Fibroblast of upper back skin (primary cell): ENCODE measurements at places on chromosomes 7 and 10.

GRCh38 chr10:9709849-9710248 lies 1307.8 kb upstream of the CELF2 start:
- DNase-seq = peak; percentile 21

DNA sequence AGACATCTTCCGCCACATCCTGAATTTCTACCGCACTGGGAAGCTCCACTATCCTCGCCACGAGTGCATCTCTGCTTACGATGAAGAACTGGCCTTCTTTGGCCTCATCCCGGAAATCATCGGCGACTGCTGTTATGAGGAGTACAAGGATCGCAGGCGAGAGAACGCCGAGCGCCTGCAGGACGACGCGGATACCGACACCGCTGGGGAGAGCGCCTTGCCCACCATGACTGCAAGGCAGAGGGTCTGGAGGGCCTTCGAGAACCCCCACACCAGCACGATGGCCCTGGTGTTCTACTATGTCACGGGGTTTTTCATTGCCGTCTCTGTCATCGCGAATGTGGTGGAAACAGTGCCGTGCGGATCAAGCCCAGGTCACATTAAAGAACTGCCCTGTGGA lies 1.9 kb downstream of the KCND2 start:
- DNase-seq = no peak

DNA sequence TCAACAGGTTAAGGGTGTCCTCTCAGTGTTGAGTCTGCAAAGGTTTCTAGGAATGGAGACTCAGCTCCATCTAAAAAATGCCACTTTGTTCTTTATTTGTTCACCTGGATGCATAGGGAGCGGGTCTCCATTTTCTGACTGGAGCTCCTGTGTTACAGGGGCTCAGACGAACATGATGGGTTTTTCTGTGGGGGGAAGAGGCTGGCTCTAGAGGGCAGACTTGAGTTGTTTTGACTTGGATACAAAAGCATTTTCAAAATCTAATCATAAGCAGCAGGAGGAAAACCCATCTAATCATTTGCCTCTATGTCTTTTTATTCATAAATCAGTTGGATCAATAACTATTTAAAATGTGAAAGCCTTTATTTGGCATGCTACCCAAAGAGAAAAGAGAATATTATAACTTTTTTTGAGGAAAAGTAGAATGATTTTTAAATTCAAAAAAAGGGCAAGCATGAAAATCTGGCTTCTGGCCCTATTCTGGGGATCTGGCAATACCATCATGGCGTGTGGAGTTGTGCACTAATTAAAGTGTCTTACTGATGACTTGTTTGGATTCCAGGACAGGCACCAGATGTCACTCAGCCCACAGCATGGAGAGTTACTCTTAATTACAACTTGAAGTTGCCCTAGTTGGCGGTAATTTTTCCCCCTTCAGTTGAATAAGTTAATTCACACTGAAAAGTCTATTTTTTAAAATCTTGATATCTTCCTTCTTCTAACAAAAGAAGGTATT lies 594.9 kb downstream of the REEP3 start:
- peak; percentile 18 for DNase-seq

DNA sequence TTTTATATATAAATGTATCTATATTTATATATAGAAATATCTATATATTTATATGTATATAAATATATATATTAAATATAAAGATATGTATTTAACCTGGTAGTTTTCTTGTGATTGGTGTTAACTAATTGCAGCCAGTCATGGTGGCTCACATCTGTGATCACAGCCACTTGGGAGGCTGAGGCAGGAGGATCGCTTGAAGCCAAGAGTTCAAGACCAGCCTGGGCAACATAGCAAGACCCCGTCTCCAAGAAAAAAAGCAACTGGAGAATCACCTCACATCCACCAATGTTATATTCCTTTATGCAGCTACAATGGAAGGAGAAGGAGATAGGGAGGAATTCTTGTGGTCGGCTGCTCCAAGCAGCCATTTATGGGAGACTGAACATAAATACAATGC lies 224.9 kb downstream of the BAMBI start:
- no peak for DNase-seq

DNA sequence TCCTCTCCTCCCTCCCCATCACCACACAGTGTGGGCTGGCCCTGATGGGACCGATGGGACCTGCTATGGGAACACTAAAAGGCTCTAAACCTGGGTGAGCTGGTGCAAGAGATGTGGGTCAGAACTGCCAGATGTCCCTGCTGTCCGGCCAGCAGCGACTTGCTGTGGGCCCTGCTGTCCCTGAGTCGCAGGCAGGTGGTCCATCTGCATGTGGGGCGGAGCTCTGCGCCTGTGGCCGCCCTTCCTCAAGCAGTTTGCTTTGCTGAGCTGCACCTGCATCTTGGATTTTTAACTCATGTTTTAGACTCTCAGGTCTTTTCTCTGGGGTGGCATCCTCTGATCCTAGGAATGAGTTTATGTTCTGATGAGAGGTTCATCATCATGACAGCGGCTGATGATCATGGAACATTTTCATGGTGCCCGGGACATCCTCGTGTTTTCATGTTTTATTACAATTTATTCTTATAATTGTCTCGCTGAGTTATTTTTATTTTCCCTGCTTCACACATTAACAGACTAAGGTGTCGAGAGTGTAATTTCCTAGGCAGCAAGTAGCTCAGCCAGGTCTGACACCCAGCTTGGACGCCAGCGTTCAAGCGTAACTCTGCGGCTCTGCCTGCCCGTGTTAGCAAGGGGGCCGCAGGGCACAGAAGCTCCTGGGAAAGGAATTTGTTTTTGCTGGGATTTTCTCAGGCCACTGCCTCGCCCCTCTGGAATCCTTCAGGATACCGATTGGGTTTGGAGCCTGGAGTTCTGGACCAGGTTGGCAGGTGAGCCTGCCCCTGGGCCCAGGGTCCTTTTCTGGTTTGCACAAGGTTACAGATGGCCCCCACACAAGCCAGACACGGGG lies 615.2 kb upstream of the FOXK1 start:
- DNase-seq = no peak

DNA sequence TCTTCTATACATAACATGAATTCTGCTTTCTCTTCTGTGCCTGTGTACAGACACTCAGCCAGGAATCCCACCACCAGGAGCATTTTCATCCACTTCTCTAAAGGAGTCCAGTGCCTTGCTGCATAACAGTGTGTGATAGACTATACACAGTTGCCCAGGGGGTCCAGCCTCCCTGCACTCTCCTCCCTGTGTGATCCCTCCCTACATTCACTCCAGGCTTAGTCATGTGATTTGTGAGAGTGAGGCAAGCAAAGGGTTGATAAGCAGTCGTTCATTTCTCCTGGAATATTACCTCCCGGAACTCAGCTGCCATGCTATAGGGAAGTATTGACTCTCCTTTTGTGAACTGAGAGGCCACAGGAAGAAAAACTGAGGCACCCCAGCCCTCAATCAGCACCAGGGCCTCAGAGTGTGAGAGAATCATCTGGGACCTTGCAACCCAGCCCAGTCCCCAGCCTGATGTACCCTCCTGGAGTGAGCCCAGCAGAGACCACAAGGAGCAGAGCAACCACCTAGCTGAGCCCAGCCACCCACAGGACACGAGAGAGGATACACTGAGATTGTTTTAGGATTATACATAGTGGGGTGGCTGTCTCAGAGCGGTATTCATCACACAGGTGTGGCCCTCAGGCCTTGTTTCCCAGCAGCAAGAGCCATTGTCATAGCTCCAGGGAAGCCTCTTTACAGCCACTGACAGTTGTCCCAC lies 45.0 kb upstream of the EEPD1 start:
- no peak for DNase-seq

GRCh38 chr7:141928146-141928844 lies 12.1 kb downstream of the OR9A4 start:
- no peak for DNase-seq

DNA sequence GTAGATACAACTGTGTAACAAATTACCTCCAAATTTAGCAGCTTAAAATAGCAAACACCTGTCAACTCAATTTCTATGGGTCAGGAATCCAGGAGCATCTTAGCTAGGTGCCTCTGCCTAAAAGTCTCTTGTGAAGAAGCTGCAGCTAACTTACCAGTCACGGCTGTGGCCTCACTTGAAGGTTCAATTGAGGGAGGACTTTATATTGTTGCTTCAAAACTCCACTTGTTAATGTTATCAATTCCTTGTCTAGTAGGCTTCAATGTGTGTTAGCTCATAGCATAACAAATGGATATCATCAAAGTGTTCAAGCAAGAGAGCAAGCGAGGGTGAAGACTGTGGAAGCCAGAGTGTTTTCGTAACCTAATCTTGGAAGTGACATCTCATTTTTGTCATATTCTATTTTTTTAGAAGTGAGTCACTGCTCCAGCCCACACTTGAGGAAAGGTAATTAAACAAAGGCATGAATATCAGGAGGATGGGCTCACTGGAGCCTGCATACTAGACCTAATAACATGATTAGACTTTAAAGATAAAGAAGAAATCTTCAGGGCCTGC lies 172.9 kb downstream of the SPAG6 start:
- DNase-seq = no peak

DNA sequence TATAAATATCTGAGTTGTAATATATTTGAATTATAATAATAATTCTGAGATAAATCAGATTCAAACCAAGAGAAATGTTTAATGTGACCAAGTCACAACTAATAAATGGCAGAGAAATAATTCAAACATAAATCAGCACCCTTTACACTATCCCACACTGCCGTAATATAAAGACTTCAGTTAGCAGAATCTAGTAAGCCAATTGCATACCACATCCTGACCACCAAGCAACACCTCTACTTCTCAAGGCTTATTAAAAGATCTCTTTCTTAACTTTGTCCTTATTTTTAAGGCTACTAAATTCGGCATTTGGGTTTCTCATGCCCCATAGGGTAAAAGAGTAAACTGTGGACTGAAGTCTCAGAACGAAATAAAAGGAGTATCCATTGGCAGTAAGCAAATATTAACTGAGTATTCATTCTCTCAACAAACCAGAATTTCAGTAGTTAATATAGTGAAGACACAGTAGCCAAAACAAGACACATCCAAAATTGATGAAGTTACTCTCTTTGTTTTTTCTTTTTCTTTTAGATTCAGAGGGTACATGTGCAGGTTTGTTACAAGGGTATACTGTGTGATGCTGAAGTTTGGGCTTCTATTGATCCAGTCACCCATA lies 14.8 kb downstream of the ACBD5 start:
- no peak for DNase-seq

GRCh38 chr10:7412928-7413282 lies 2.1 kb upstream of the SFMBT2 start:
- no peak for DNase-seq

DNA sequence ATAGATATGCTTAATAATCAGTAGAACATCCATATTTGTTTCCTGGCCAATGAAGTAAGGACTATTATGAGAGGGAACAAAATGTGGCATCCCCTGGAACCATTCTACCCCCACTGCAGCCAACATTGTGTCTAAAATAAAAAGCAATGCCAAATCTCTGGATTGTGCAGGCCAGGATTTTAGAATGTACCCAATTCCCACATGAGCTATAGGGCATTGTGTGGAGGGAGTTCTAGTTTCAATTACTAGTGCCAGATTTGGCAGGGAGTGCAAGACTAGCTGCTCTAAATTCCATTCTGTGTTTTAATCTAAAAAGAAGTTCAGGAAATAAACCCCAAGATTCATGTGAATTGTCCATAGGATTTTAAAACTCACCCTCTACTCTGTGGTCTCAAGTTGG lies 112.3 kb downstream of the HGF start:
- no peak for DNase-seq

- peak; percentile 45 for DNase-seq
These were observed 72.6 kb downstream of the ST7 start for GRCh38 chr7:117025891-117026290.

GRCh38 chr7:148708026-148708885 lies 9.6 kb downstream of the CUL1 start:
- DNase-seq = no peak

DNA sequence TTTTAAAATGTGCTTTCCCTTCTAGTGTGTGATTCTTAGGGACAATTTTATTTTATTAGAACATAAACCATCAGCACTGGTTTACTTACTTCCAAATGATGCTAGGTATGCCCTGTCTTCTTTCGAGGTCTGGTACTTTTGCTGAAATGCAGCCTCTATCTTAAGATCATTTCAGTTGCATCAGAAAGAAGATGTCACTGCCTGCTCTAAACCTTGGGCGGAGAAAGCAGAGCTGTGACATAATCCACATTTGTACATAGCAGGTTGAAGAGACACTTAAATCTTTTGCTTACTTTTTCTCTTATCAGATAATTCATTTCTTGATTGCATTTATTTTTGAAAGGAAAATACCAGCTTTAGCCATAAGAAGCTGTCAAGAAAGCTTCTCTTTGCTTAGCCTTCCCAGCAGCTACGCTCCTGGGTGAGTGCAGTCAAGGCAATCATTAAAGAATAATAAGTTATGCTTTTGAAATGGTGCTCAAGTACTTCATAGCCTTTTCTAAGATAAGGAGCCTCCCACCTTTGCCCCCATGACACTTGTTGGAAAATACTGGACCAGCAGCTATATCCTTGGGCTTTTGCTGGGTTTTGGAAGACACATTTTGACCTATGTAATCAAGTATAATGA lies 108.4 kb upstream of the SAMD8 start:
- DNase-seq = no peak
